DMS153 (cell line): ENCODE measurements at places on chromosomes 5 and 9.

DNA sequence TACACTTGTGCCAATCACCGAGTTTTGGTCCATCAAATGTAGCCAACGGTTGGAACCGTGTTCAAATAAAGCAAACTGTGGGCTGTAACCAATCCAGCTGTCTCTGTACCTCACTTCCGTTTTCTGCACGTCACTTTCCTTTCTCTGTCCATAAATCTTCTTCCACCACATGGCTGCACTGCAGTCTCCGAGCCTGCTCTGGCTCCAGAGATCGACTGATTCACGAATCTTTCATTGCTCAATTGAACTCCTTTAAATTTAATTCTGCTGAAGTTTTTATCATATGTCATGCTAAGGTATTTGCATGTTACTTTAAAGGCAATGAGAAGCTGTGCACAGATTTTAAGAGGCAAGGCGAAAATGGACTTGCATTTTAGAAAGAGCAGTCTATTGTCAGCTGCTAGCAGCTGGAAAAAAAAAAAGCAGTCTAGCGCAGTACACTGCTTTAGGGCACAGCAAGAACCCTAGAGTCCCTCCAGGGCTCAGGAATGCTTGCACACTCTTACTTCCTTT is 13.2 kb downstream of the TTC39B start:
- DNase-seq, result no peak

GRCh38 chr5:38756068-38756467 is 89.7 kb upstream of the OSMR start:
- DNase-seq, result no peak

GRCh38 chr5:105460721-105461120 is 1898.1 kb upstream of the NUDT12 start:
- DNase-seq, result no peak

- DNase-seq, result no peak
Observed at GRCh38 chr9:110650991-110651411, 17.6 kb upstream of the MUSK start.

GRCh38 chr5:98231089-98231488 is 542.4 kb upstream of the RGMB start:
- DNase-seq, result no peak

- no peak for DNase-seq
Observed at GRCh38 chr9:110832926-110833325, 164.3 kb downstream of the MUSK start.

- DNase-seq, result no peak
Observed at GRCh38 chr9:133679056-133679455, 42.9 kb downstream of the DBH start.

DNA sequence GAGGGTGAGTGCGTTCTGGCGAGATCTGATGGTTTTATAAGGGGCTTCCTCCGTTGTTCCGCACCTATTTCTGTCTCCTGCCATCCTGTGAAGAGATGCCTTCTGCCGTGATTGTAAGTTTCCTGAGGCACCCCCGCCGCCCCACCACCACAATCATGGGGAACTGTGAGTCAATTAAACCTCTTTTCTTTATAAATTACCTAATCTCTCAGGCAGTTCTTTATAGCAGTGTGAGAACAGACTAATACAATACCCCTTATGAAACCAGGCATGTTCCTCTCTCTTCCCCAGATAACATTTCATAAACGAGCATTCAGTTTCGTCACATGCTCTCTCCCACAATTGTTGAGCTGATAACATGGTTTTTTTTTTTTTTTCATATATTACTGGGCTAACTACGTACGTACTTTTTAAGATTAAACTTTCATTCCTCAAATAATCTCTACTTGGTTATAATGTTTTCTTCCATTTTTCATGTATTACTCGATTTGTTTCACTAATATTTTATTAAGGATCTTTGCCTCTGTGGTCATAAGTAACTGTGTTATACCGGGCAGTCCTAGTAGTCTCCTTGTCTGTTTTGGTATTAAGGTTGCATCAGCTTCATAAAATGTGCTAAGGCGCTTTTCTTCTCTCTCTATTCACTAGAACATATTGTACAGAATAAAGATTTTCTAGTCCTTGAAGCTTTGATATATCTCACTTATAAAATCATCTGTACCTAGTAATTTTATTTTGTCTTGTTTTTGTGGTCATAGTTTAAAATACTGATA is 64.9 kb upstream of the MVB12B start:
- no peak for DNase-seq
